ENCODE measurements at places on chromosomes 5 and 9. TPM values are rescaled to one million over a fixed set of nuclear protein-coding genes. Genes with fewer than 3 reads are reported as not detected.

- no peak for DNase-seq
These were observed 60.6 kb downstream of the TNFSF15 start for GRCh38 chr9:114745108-114745848.

DNA sequence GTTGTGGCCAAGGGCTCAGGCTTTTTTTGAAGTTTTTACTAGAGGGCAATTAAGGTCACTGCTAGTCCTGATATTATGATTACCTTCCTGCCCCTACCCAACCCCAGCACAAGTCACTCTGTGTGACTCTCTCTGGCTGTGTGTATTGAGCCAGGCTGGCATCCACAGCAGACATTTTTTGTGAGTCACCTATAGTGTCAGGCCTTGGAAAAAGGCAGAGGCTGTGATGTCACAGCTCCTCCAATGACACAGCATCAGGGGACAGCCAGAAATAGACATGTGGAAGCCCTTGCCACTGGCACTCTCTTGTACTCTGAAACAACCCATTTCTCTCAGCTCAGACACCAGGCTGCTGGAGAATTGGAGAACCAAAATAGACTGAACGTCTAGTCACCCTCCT, 145.4 kb downstream of the NMUR2 start:
- no peak for DNase-seq

GRCh38 chr5:1959725-1960581, 77.2 kb upstream of the IRX4 start:
- no peak for DNase-seq

GRCh38 chr5:118405650-118406061, 582.7 kb downstream of the DTWD2 start:
- DNase-seq = no peak

GRCh38 chr9:37029304-37029775, 4.7 kb downstream of the PAX5 start:
- no peak for DNase-seq

DNA sequence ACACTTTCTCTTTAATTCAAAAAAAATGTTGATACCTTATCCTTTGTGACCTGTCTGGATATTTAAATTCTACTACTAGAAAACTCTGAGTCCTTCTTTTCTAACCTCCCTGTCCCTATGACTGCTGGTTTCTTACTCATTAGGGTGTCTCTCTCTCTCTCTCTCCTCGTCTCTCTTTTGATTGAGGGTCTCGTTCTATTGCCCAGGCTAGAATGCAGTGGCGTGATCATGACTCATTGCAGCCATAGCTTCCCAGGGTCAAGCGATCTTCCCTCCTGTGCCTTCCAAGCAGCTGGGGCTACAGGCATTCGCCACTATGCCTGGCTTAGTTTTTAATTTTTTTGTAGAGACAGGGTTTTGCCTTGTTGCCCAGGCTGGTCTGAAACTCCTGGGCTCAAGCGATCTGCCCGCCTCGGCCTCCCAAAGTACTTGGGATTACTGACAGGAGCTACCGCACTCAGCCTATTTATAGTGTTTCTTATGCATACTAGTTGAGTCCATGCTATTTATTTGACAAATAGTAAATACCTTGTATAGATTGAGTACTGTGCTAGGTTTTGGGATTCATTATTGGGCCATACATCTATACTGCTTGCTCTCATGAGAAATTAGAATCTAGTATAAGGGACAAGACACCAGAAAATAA, 61.9 kb downstream of the NSD1 start:
- DNase-seq = no peak

DNA sequence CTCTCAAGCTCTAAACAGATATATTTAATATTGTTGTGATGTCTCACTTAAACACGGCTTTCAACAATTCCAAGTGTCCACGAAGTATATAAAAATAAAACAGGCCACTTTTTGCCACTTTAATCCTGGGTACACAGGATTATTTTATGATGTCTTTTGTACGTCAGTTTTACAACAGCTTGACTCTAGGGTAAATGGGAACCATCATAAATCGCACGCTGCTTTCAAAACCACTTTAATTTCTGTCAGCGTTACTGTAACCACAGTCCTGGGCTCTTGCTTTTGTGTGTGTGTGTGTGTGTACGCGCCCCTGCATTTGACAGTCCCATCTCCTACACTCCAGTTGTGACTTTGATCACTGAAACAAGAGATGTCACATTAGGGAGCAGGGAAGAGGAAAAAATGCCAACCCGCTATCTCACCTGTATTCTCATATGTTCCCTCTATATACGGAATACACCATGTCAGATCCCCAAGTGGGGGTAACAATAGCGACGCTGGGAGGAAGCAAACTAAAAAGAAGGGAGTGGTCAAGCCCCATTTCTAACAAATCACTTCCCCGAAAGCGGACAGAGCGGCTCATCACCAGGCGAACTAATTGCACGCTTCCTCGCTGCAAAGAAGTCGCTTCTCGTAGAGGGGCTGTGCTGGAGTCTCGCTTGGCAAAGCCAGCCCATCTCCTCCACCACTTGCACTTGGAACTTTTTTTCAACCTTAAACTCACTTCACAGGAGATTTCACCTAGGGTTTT, 1.2 kb downstream of the BNC2 start:
- no peak for DNase-seq

DNA sequence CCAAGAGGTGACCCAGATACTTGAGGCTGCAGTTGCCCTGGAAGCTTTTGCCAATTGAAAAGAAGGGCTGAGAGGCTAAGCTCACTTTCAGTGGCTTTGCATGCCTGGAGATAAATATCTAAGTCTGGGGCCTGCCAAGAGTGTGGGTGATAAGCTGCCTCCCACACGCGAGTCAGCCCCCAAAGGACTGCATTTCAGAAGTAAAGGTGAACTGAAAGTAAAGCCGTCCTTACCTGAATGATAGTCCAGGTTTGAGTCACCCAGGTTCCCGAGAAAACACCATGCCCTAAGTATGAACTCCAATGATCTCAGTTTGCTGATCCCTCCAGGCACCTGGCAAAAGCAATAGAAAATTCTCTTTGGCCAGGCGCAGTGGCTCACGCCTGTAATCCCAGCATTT, 22.5 kb upstream of the N4BP3 start:
- DNase-seq = no peak

DNA sequence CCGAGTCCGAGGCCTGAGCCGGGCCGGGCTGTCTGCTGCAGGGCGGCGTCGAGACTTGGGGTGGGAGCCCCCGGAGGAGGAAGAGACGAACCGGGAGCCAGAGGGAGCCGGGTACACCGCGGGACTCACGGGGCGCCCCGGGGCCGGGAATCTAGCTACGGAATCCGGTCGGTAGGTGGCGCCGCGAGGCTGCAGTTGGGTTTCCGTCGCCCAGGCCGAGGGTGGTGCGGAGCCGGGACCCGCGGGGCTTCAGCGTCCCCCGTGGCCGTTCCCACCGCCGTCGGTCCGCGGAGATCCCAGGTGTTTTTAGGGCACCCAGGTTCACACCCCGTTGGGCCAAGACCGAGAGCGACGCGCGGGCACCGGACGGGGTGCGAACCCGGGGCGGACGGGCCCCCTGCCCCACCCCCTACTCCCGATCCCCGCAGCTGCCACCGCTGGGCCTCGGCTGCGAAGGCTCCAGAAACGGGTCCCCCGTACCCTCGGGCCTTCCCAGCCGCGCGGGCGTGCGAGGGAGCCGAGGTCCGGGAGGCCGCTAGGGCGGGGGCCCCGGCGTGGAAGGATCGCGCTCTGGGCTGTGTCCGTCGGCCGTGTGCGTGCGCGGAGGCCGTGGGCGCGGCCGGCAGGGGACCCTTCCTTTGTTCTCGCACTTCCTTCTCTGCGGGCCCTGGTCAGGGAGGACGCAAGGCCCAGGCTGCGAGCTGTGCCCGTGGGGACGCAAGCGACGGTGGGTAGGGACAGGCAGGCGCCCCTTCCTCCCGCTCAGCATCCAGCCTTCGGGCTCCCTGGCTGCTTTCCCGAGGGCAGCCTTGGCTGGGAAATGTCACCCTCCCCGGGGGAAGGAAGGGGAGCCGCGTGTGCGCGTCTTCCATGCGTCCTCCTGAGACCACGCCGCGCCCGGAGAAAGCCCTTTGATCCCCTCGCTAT, 146.6 kb downstream of the GAPVD1 start:
- peak; percentile 39 for DNase-seq

GRCh38 chr5:151214614-151215545, 9.0 kb downstream of the CCDC69 start:
- peak; percentile 25 for DNase-seq

DNA sequence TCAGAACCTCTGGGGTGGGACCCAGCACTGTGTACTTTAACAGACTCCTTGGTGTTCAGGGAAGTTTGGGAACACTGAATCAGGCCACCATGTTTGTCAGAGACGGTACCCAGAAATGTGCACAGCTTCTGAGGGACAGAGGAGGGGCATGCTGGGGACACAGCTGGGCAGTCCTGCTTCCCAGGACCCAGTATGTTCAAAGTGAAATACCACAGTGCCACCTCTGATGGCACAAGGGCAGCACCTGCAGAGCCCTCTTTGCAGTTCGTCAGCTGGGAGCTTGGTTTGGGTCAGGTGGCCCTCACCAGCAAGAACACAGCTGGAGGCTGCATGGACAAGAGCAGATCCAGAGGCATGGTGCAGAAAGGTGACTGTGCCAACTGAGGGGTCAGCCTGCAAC, 51.2 kb downstream of the NDST1 start:
- DNase-seq = no peak

- no peak for DNase-seq
These were observed 29.2 kb downstream of the PTPN3 start for GRCh38 chr9:109468927-109469326.

GRCh38 chr5:172377856-172378255, 76.5 kb downstream of the SH3PXD2B start:
- no peak for DNase-seq

DNA sequence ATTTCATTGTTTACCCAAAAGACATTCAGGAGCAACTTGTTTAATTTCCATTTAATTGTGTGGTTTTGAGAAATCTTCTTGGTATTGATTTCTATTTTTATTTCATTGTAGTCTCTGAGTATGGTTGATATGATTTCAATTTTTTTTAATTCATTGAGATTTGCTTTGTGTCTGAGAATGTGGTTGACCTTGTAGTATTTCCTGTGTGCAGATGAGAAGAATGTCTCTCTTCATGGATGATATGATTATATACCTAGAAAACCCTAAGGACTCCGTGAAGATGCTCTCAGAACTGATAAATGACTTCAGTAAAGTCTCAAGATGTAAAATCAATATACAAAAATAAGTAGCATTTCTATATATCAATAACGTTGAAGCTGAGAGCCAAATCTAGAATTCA, 202.4 kb upstream of the CDH9 start:
- no peak for DNase-seq

DNA sequence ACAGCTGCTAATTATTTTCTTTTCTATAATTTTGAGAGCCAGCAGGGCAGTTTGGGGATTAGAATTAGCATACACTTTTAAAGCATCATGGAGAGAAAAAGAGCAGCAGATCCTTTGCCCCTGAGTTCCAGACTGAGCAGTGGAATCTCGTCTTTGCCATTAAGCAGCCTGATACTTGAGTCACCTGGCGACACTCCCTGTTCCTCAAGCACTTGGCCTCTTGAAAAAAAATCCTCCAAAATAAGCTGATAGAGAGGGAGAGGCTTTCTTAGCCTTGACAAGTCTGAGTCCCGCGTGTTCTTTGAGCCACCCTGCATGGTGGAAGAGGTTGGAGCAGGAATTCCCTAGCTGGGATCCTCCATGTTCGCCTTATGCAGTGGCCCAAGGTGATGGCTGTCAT, 398.3 kb downstream of the IRX2 start:
- DNase-seq = no peak

GRCh38 chr5:53438486-53439472, 41.6 kb upstream of the FST start:
- DNase-seq = no peak

GRCh38 chr9:117307701-117308100, 107.2 kb downstream of the ASTN2 start:
- no peak for DNase-seq

DNA sequence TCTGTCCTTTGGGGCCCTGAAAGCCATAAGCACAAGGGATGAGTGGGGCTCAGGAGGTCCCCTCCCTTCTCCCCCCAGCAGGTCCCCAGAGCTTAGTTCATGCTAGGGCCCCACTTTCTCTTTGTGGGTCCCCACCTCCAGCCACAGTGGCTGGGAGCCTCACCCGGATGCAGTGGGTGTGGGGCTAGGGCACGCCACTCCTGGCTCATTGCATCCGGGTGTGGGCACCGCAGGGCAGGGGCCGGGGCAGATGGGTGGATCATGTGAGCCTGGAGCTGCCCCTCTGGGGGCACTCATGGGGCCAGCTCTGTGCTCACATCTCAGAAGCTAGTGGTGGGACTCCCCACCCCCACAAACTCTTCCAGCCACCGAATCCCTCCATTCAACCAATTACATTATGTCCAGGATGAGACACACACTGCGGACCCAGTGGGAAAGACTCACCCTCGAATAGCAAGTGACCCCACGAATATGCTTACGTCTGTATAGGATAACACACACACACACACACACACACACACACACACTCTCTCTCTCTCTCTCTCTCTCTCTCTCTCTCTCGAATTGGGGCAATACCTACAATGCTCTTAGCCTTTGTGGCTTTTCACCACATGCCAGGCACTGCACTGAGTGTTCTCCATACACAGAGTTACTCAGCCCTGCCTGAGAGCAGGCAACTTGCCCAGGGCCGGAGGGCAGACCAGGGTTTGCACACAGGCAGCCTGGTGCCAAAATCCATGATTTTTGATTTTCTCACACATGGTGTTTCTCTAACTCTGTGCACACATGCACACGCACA, 16.8 kb upstream of the PHYKPL start:
- no peak for DNase-seq

- DNase-seq = no peak
These were observed 20.5 kb downstream of the ELP1 start for GRCh38 chr9:108913391-108913790.

DNA sequence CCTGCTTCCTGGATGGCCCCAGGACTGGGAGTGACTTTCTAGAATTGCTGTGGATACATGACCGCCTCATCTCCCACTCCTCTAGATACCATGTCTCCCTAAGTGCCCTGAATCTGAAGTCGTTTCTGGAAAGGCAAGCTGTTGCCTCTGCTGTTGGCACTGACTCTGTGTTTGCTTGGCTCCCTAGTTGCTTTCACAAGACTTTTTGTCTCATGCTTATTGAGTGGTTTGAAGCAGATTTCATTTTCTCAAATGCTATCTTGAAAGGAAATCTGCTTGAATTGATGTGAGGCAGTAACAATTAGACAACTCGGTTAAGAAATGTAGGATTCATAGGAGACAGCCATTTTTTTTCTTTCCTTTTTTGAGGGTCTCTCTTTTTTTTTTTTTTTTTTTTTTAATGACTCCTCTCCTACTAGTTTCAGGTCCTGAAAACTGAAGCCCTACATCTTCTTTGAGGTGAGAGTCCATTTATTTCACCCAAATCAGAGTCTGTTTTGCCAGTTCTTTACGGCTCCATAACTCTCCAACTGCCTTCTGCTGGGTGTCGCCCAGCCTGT, 65.9 kb downstream of the PRDM6 start:
- DNase-seq = no peak

The KCNIP1 gene
- not detected for polyA plus RNA-seq

The ADRA1B gene
- polyA plus RNA-seq = not detected

The WDR41 gene
- 17.9 TPM for polyA plus RNA-seq

The LHX6 gene
- 1.1 TPM for polyA plus RNA-seq

The IRGM gene
- not detected for polyA plus RNA-seq

The PTGER4 gene
- 0.01 TPM for polyA plus RNA-seq

The SOX30 gene
- polyA plus RNA-seq = not detected

The CDK9 gene
- polyA plus RNA-seq = 21.5 TPM

The HTR4 gene
- not detected for polyA plus RNA-seq
